Non-pigmented ciliary epithelial cell (primary cell): ENCODE measurements at places on chromosomes 3 and 15.

DNA sequence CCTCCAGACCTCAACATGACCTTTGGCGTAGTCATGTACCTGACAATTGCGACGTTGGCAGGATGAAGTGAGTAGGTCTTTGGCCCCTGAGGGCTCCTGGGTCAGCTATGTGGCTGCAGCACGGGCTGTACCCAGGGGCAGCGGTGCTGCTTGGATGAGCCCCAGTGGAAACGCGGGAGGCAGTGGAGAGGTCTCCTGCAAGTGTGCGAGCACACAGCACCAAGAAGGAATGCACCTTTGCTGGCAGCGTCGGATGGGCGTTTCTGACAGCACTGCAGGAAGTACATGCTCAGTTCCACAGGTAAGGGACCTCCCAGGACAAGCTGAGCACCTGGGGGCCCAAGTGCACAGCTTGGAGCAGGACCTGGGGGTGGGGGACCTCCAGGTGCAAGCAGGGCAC lies 67.4 kb upstream of the UNC13C start:
- DNase-seq: no peak

DNA sequence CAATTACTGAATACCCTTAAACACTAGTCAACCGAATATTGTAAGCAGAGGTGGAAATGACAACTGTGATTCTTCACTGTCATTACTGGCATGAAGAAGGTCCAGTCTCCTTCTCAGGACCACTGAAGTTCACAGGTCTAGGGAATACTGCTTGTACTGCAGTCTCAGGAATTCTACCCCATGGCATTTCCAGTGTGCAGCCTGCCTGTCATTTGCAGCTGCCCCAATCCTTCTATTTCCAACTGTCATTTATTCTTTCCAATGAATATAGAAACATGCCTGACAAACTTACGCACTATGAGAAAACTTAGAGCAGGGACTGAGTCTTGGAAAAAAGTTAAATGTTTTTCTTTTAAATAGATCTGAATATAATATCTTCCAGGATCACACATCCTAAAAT lies 308.0 kb upstream of the THBS1 start:
- no peak for DNase-seq

DNA sequence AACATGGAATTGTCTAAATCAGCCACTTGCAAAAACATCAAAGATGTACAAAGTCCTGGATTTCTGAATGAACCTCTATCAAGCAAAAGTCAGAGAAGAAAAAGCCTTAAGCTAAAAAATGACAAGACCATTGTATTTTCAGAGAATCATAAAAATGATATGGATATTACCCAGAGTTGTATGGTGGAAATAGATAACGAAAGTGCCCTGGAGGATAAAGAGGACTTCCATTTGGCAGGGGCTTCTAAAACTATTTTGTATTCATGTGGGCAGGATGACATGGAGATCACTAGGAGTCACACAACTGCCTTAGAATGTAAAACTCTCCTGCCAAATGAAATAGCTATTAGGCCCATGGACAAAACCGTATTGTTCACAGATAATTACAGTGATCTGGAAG lies 29.3 kb downstream of the KNL1 start:
- DNase-seq: no peak

DNA sequence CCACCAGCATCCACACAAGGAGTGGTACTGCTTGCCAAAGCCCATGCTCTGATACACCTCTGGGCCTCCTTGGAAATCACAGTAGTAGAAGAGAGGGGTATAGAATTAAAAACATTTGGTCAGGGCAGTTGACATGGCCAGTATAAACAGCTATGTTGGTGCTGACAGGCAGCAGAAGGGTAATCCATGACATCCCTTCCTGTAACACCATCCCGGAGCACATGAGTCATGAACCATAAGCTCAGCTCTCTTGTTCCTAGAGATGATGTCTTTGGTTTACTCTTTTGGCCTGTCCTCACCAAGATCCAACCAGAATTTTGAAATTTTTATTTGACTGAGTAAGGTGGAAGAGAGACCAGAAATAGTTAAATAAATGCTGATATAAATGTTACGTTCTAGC lies 132.6 kb upstream of the CTDSPL start:
- no peak for DNase-seq

DNA sequence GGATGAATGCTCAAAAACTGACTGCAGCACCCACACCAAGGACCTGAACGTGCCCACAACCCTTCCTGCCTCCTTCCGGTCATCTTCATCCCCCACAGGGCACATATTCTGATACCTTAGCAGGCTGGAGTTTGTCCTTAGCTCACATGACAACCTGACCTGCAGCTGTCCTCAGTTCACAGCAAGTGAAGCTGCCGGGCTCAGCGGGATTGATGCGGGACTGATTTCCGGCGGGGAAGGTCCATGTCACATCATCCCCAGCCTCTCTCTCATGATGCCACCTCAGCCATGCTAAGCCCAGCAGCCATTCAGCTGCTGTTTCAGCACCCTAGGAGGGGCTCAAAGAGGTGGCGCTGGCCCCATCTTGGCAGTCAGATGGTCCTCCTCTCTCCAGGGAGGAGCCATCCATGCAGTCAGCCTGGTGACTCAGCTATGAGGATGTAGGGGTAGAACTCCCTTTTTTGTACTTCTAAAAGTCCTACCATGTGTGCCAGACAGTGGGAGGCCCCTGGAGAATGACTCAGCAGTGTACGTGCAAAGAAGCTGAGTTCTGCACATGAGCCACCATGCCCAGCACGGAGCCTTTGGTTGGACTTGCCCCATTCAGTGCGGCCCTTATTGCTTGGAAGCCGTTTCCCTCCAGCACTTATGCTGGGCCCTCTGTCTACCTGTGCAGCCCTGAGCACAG lies 9.5 kb downstream of the CA12 start:
- DNase-seq: peak; percentile 75

DNA sequence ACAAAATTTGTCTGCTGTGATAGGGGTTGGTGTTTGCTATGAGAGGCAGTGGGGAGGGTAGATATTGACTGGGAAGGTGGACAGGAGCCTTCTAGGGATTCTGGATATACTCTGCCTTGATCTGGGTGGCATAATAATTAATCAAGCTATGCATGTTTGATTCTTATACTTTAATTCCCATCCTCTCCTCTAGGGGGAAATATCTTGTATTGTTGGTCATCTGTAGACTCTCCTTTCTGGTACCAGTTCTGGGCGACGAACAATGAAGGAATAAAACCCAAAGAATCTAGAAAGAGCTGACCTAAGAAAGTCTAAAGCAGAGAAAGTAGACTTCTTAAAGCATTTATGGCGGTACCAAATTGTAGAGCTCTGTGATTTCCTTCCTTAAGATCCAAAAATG lies 198.2 kb upstream of the STRIT1 start:
- no peak for DNase-seq

- no peak for DNase-seq
Observed at GRCh38 chr3:192866804-192867203, 50.9 kb downstream of the MB21D2 start.

DNA sequence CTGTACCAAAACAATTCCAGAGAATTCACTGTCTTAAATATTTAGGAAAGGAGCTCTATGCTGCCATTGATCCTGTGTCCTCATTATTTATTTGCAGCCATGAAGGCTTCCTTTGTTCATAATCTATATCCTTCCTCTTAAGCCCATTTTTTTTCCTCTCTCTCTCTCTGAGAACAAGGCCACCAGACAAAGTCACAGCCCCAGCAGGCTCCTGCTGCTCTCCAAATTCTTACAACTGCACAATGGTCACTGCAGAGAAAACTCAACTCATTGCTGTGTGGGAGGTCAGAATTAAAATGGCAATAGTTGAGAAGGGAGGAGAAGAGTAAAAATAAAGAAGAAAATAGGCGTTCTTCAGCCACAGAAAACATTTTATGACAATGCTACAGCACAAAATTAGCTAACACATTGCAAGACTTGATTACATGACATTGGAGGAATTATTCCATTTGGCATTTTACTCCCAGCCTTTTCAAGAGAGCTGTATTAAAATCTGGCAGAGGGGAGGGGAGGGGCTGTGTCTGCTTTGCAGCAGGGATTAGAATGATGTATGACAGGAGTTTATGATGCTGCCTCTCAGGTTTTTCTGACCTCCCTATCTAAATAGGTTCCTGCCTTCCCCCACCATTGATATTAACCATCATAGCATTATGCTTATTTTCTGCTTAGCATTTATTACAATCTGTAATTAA lies 399.7 kb upstream of the THBS1 start:
- no peak for DNase-seq

GRCh38 chr15:70125605-70126004 lies 27.9 kb upstream of the TLE3 start:
- no peak for DNase-seq

DNA sequence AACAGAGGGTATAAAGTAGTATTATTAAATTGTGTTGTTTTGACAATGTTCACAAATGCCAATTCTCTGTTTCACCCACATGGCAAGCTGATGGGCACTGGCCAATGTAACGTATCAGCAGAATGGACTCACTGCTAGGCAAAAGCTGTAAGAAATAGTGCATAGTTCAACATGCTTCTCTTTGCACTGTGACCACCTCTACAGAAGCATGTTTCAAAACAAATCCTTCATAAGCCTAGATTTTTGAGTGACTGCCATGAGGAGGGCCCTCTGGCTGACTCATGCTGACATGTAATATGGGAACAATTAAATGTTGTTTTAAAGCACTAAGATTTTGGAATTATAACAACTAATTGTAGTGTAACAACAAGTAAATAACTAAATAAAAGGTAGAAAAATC lies 3.2 kb downstream of the GBE1 start:
- DNase-seq: peak; percentile 43

DNA sequence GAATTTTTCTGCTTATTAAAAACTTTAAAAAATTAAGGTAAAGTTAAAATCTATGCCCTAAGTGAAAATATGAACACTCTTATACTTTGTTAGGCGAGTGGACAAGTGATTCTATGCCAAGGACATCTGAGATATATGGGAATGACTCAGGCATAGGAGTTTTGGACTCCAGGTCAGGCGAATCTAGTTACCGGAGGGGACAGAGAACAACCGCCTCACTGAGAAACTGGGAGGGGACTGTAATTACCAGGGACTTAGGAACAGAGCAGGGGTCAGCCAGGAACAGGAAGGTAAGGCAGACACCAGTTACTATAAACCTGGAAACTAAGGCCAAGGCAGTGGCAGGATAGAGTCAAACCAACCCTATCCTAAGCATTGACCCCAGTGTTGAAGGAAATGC lies 16.8 kb upstream of the ATP1B3 start:
- no peak for DNase-seq

DNA sequence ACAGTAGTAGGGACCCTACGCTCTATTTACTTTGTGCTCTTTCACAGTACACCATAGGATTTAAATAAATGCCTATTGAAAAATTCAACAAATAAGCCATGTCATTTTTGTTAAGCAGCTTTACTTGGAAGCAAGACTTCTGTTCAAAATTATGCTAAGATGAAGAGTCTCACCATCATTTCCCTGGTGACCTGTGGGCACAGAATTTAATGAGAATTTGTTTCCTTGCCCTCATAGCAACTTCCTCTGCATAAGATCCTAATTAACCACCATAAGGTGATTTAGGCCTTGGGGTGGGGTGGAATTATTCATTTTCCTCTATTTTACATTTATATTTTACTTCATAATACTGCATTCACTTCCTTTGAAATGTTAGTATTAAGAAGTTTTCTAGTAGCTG lies 70.5 kb downstream of the CHL1 start:
- no peak for DNase-seq

GRCh38 chr15:57298843-57299550 lies 77.3 kb upstream of the CGNL1 start:
- DNase-seq: no peak

DNA sequence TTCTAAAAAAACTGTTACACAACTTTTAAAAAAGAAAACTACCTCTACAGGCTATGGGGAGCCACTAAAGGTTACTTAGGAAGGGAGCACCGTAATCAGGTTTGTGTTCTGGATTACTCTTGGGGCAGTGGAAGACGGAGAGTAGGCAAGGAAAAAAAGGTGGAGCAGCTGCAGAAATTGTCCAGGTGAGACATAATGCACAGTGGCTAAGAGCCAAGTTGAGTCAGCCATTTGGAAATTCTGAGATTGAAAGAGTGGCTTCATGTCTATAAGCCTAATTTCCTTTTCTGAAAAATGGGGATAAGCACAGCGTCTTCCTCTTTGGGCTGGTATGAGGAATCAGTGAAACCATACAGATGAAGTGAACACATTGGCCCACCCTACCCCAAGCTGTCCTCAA lies 195.2 kb downstream of the CADPS start:
- no peak for DNase-seq

DNA sequence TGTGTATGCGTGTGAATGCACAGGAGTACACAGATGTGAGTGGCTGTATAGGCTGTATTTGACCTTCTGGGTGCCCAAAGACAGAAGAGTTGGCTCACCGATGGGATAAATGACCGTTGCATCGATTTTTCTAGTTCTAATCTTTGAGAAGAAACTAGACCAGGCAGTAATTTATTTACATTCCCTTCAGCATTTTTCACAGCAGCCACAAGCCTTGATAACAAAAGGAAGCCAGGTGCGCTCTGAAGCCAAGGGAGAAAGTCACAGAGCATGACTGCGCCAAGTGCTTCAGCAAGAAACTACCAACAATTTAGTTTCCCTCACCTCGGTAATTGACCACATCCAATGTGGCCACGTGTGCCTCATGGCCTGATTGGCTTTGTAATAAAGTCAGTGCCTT lies 5.9 kb upstream of the FAM3D start:
- DNase-seq: no peak

- no peak for DNase-seq
Observed at GRCh38 chr15:48703544-48703943, 58.0 kb upstream of the FBN1 start.

- DNase-seq: no peak
Observed at GRCh38 chr15:56495053-56495452, 30.1 kb upstream of the MNS1 start.

- no peak for DNase-seq
Observed at GRCh38 chr15:95286352-95286880, 1044.1 kb upstream of the NR2F2 start.

DNA sequence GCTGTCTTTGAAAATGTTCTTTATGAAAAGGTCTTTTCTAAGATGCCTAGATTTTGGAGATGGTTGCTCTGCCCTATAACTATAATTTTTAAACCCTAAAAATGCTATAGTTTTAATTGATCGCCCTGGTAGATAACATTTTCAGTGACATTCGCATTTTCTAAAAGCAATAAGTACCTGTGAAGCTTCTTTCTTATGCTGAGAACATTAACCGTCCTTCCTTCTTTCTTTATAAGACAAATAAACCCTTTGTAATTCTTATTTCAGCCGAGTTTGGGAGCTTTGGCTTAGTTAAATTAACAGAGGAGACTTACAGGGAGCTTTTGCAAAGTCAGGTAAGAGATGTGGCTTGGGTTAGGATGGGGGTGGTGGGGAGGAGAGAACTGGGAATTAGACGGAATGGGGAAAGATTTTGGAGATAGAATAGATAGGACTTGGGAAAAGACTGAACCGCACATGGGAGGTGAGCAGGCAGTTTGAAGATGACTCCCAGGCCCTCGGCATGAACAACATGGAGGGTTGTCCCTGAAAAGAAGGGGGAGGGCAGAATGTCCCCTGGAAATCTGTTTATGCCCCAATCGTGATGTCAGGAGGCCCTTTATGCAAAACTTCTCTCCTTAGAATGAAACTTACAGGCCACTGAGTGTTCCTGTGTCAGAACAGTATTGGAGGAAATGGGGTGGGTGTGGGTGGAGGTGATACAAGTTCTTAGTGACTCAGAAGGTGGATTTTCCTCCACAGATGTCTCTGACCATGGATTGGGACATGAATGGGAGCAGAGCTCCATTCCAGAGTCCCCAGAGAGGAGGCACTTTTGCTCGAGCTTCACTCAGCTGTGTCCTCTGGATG lies 76.2 kb upstream of the LARS2 start:
- DNase-seq: no peak

GRCh38 chr15:44710236-44711095 lies 657 bp downstream of the PATL2 start:
- DNase-seq: no peak
